Fibroblast of skin of right quadriceps (primary cell): ENCODE measurements at places on chromosomes 12 and 14.
A peak's percentile ranks its signal among the peaks of the same experiment; 100 is the strongest.

- peak; percentile 19 for DNase-seq
Observed at GRCh38 chr14:61438860-61439765, 117.7 kb downstream of the PRKCH start.

DNA sequence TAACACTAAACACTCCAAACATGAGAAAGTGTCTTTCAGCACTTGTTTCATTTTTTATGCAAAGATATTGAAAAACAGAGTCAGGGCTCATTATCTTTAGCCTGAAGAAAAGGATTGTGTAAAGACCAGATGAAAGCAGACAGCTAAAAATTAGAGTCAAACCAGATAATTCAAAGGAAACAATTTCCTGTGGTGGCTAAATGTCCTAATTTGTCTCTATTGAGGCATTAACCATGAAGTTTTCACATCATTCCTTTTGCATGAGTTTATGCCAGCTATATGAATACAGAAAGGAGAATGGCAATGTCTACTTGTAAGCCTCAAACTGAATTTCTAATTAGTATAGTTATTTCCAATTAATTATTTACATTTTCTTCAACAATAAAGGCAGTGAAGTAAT, 338.5 kb downstream of the FSCB start:
- DNase-seq = no peak

- peak; percentile 5 for DNase-seq
Observed at GRCh38 chr14:84704601-84705000, 825.3 kb upstream of the FLRT2 start.

DNA sequence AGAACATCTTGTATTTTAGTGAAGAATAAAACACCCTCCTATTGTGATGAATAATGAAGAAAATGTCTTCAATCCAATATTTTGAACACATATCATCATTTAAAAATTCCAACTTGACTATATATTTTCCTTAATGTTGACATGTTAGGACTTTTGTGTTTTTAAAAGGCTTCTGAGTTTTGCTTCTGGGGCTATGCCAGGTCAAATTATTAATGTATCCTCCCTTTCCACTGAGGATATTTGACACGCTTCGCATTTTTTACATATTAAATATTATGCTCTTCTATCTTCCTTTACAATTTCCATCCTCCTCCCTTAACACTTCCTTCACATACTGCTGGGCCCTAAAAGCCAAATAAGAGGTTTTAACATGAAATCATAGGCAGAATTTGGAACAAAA, 20.6 kb downstream of the RERG start:
- DNase-seq = peak; percentile 32

DNA sequence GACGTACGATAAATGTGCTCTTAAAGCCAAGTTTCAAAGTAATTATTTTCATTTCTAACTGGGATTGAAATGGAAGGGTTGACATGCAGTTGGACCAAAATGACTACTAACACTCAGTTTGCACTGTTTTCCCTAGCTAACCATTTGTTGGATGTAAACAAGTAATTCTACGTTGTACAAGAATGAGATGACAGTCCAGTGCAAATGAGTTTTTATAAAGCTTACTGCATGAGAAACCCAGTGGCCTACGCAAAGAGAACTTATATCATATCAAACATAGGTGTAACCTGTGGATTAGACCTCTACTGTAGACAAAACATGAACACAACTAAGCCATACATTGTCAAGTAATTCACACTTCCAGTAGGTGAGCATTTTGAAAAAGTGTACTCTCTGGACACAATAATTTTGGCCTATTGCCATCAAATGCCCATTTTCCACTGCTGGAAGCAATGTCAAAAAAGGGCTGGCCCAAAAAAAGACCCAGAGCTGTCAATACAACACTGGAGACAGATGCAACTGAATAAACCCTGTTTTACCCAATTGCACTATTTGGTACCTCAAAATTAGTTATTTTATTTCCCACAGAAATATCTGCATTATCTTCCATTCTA, 12.8 kb downstream of the SLC38A2 start:
- DNase-seq = no peak

DNA sequence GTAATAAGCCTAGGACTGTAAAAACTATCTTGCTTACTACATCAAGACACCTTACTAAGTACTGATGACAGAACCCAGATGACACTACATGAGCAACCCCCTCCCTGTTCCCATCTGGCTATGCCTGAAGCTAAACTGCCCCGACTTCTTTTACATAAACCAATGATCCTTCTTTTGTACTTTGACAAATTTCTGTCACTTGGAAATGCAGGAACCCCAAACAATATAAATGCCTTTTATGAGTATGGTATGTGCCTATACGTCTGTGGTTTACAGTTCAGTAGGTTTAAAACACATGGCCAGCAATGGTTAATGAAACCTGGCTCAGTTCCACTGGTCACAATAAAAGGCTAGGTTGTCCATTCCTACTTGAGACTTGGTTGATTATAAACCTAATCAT, 6.1 kb downstream of the SYCP3 start:
- DNase-seq = no peak

GRCh38 chr14:64401949-64402348, 13.8 kb downstream of the MTHFD1 start:
- DNase-seq = no peak

DNA sequence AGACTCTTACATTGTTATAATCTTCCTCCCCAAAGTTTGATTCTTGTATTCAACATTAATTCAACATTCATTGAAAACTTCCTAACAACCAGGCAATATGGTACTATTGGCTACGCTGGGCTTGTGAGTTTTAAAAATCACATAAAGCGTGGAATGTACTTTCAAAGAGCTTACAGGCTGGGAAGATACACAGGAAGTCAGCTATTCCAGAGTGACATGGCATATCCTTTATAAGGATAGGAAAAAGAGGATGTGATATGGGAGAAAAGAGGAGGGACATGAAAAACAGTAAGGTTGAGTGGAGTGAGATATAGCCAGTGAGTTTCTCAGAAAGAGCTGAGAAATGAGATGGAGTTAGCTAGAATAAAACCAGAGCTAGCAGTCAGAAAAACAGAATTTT, 103.6 kb upstream of the ATF7IP start:
- no peak for DNase-seq

GRCh38 chr14:101076451-101077198, 173.1 kb upstream of the RTL1 start:
- no peak for DNase-seq

- DNase-seq = no peak
Observed at GRCh38 chr14:92990456-92991430, 67.8 kb downstream of the CHGA start.

DNA sequence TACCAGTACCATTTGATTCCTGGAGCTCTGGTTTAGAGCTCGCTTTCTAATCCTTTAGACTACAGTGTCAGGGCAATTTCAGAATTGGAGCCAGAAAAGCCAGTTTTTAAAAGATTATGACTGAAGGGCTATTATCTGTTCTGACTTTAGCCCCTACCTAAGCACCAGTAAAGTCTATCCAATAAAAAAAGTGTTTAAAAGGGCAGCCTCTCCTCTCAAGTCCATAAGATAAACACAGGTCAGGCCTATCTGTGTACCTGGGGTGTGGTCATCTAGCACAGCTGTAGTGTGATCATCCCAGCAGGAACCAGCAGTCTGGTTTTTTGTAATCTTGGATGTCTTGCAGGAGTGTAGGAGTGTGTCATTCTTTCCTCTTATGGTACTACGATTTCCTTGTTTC, 6.6 kb downstream of the APPL2 start:
- DNase-seq = no peak

DNA sequence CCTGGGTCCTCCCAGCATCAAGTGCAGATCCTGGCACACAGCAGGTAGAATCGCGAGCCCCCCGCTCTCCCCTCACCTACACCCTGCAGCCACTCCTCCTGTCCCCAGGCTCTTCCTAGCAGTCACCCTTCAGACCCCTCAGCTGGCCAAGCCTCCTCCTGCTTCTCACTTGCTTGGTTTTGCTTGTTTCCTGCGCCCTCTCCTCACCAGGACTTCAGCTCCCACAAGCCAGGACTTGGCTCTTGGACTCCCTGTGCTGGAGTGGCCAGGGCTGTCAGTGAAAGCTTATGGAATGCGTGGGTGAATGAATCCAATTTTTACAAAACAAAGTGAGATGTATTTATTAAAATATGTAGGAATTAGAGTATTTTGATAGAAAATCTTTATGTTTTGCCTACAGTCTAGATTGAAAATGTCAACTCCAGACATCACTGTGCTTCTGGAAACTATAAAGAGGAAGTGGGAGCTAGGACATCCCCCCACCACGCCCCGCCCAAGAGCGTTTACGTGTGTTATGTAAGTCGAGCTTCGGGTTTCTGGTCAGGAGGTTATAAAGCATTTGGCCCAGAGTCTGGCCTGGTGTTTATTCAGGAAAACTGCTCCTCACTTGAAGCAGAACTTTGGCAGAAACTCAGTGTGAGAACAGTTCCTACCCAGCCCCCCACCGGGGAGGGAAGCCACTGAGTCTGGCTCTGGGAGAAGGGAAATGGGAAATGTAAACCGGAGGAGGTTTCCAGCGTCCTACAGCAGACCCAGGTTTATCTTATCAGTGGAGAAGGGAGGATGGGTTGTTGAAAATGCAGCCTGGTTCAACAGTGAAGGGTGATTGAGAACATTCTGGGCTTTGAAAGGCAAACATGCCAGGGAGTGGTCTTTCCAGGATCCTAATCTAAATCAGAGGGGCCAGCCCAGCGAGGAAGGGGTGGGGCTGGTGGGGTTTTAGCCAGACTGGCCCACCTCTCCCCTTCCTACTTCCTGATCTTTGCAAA, 8.8 kb downstream of the ALDH2 start:
- peak; percentile 44 for DNase-seq

GRCh38 chr12:21483531-21483930, 17.9 kb downstream of the RECQL start:
- no peak for DNase-seq

DNA sequence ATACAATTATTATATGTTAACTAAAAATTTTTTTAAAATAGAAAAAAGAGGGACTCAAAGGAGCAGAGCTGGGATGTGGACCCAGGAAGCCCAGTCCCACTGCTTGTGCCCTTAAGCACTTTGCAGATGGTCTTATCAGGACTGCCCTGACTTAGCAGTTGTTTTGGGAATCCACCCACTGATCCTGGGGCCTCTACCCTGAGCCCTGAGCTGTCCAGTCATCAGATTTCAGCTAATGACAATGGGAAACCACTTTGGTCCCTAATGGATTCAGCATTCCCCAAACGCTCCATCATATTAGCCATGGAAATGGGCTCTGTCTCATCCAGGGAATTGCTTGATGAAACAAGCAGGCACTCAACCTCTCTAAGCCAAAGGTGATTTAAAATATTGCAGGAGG, 22.5 kb upstream of the WSCD2 start:
- DNase-seq = no peak

- DNase-seq = no peak
Observed at GRCh38 chr12:97321621-97322020, 141.0 kb upstream of the RMST start.

DNA sequence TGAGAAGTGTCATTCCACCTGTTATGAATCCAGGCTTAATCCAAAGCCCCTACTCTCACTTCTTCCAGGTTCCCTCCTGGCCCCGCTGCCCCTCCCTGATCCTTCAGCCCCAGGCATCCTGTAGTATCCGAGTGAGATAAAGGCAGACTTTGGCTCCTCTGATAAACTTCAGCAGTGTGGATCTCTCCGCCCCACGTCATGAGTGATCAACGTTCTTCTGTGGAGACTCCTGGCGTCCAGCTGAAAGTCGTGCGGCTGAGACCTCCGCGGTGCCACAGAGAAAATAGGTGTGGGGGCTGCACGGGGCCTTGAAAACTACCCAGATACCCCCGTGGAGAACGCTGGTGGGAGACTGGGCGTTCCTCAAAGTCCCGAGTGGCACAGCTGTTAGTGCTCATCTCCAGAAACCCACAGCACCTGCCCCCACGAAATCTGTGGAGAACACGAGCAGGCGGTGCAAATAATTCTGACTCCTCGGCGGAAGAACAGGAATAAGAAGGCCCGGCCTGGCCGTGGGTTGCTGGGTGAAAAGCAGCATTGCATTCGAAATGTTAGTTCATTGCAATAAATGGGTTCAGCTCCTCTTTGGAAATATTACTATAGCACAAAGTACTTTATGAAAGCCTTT, 180.0 kb upstream of the RGS6 start:
- no peak for DNase-seq

GRCh38 chr12:66813137-66813892, 134.4 kb upstream of the GRIP1 start:
- peak; percentile 11 for DNase-seq

DNA sequence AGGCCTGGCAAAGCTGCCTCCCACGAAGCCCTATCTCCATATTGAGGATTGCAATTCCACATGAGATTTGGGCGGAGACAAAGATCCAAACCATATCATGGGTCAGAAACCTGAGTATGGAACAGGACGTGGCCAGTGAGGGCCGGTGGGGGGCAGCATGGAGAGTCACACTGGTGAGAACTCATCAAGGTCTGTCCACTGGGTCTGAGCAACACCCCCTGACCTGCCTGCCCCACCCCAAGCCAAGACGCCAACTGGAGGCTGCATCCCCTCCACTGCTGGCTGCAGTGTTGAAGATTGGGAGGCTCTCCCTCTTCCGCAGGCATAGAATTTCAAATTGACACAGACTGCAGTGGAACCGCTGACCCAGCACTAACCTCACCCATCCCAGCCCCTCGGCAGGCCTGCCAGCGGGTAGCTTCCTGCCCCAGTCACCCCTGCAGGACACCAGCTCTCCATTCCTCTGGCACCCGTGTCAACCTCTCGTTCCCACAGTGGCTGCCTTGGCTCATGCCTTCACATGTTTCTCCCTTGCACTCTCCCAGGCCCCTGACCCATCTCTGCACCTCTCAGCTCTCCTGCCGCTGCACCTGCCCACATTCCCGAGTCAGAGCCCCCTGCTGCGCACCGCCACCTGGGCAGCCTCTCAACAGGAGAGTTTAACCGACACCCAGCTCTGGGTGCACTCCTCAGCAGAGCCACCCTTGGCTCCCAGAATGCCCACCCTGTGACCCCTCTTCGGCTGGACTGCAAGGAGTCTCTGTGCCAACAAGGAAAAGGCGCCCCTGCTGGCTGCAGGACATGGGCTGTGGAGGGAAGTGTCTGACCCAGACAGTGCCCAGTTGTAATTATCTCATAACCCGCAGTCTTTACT, 45.2 kb upstream of the PPP2R5C start:
- no peak for DNase-seq

- no peak for DNase-seq
Observed at GRCh38 chr12:120224304-120225199, 23.6 kb upstream of the RPLP0 start.

- DNase-seq = no peak
Observed at GRCh38 chr12:117820216-117820907, 148.4 kb downstream of the KSR2 start.

GRCh38 chr12:11653215-11653753, 3.8 kb downstream of the ETV6 start:
- peak; percentile 25 for DNase-seq
